ENCODE measurements at places on chromosomes 12 and 14.

GRCh38 chr14:88045705-88046104, 40.8 kb downstream of the GPR65 start:
- DNase-seq = peak; percentile 5

DNA sequence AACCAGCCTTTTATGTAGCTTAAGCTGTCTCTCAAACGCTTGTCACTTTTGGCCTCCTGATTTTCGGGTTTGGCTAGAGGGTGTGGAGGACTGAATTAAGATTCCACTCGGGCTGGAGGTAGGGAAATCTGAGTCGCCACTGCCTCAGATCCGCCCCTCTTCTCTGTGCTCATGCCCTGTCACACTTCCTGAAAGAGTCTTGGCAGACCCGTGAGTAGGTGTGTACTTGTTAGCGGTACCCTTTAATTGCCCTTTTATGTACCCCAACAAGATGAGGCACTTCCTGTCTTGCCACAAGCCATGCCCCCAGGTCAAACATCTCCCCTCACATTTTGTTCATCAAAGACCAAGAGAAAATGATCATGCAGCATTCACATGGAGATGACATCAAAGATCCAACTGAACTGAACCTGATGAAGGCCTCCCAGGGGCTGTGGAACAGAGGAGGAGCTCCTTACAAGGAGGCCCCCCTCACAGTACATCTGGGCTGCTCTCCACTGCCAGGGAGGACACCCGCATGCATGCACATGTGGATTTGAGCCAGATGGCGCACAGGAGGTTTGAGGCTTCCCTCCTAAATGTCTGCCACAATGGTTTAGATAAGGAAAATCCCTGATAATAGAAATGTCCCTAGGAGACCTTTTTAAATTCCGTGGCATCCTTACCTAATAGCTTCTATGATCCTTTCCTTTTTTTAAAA, 86.5 kb upstream of the CDKN3 start:
- no peak for DNase-seq

- DNase-seq = no peak
These were observed 7.3 kb downstream of the KRT79 start for GRCh38 chr12:52826611-52827498.

DNA sequence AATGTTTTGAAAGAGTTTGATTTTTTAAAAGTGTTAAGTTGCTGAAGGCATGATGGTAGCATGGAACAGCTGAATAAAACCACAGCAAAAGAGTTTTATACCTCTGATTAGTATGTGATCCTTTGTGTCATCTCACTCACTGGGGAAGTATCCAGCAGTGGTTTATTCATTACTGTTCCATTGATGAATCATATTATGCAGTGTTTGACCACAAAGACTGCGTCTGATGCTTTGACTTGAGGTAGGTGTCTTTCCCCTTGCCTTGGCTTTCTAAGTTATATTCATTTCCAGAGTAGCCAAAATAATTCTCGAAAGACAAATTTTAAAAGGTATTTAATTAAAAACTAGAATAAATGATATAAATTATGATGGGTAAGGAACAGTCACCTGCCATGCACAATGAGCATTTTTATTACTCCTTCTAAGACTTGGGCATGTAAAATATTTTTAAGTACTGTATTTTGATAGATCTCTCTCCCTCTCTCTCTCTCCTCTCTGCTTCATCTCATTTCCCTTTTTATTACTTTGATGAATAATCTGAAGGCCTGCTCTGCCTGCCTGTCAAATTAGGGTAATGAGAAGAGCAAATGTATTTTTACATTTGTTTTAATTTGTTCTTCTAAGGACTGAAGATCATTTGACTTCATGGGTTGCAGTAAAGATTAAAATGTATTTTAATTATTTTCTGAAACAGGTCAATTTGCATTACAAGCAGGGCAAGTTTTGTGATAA, 164.9 kb downstream of the NAV3 start:
- DNase-seq = no peak

- DNase-seq = no peak
These were observed 616.5 kb downstream of the TRHDE start for GRCh38 chr12:72888693-72889092.

GRCh38 chr12:54195737-54196347, 7.1 kb upstream of the SMUG1 start:
- DNase-seq = peak; percentile 73

All from HL-60 (cell line).